ENCODE measurements at places on chromosomes 2 and 18.

GRCh38 chr2:205483095-205483494 is 199.2 kb upstream of the NRP2 start:
- DNase-seq, result no peak

DNA sequence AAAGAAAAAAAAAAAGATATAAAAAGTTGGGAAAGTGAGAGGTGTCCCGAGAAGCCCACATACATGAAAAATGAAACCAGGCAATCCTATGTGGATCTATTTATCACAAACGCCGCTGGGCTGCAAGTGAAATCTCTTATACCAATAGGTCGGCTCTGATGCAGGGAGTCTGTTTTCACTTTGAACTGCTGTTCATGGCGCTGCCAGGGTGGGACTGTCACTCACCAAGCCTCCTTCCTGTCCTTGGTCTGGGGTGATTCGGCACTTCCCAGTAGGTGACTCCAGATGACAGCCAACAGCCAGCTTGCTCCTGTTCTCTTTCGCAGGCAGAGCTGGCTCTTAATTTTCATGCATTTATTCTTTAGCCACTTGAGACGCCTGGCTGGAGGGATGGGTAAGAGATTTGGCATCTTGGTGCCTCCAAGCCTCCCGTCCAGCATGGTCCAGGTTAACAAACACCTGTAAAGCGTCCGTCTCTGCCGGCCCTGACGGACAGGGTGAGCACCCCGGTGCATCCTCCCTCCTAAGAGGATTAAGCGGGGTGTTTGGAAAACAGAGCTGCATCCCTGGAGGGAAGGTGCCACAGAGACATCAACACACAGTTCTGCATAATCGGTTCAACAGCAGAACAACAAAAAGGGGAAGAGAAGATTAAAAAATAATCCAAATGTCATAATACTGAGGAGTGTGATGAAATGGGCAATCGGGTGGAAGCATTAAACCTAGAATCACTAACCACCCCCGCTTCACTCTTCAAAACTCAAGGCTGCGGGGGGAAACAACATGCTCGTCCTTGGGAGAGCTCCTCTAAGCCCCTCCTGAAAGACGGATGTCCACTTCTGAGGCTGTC is 58.7 kb downstream of the STEAP3 start:
- DNase-seq, result no peak

DNA sequence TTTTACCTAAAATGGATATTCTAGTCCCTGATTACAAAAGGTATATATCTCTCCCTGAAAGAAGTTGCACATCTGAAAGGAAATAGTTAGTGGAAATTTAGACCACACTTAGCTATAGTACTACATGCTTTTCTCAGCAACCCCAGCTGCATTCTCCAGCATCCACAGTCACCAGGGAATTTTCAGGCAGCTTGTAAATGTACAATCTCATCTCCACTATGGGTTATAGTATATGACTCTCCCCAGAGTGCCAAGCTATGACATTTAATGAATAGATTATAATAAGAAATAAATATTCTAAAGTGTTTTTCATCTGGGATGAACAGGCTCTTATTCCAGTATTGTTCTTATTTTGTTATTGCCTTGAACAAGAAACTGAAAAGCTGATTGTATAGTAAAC is 197.6 kb upstream of the HNRNPA3 start:
- no peak for DNase-seq

GRCh38 chr2:99841749-99842148 is 300.6 kb downstream of the AFF3 start:
- no peak for DNase-seq

- DNase-seq, result no peak
Observed at GRCh38 chr2:100460904-100461530, 9.3 kb upstream of the NMS start.

- DNase-seq, result no peak
Observed at GRCh38 chr18:25895518-25895917, 194.9 kb downstream of the SS18 start.

DNA sequence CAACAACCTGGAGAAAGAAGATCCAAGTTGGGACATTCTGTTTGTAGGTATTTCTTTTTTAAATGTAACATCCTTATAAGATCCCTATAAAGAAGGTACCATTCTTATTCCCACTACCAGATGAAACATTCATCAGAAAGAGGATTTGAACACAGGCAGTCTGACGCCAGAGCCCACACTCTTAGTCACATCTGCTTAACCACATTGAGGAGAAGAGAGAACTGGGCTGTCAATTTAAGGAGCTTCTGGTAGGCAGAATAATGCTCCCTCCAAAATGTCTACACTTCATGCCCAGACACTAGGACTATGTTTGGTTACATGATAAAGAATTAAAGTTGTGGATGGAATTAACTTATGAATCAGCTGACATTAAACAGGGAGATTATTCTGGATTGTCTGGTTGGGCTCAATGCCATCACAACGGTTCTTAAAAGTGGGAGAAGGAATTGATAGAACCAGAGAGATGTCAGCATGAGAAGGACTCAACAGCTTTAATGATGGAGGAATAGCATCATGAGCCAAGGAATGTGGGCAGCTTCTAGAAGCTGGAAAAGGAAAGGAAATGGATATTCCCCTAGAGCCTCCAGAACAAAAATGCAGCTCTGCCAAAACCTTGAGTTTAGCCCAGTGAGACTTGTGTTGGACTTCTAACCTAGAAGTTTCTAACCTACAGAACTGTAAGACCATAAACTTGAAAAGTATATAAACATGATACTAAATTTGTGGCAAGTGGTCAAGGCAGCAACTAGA is 82.2 kb downstream of the KLF7 start:
- DNase-seq, result no peak

GRCh38 chr18:31835528-31836133 is 75.0 kb upstream of the SLC25A52 start:
- DNase-seq, result no peak

DNA sequence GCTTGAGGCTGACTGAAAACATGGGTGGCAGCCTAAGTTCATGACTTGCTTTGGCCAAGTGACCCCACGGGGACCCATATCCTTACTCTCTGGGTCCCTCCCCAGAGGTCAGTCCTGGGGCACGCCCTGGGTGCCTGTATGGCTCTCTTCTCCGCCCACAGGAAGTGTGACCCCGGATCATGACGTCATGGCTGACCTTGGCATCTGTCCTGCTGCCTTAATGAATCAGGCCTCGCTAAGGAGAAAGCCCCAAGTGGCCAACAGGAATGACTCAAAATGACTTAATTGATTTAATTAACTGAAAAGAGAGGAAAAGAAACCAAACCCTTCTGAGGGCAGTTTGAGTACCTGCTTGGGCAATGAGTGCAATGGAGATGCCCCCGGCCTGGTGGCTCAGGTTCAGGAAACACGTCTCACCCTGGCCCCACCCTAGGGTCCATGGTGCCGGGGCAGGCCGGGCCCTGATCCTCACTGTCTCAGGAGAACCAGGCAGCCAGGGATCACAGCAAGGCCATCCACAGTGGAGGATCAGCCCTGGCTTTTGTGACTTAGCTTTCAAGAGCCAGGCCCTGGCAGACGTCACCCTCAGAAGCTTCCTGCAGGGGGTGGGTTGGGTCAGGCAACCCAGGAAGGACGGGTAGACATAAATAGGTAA is 112.0 kb downstream of the CYP26B1 start:
- DNase-seq, result no peak

DNA sequence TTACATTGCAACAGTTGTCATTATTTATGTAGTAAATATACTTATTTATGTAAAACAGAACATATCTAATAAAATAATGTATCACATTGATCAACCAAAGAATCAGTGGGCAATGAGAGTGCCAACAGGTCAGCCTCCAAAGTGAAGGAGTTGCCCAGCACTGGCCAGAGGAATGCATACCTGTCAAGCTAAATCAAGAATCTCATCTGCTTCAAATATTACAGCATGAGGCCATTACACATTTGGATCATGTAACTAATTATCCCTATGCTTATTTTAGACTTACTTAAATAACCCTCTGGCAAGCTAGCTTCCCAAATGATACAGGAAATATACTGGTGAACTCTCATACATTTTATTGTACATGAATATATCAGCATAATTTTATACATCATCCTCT is 1211.7 kb upstream of the ACVR2A start:
- no peak for DNase-seq

DNA sequence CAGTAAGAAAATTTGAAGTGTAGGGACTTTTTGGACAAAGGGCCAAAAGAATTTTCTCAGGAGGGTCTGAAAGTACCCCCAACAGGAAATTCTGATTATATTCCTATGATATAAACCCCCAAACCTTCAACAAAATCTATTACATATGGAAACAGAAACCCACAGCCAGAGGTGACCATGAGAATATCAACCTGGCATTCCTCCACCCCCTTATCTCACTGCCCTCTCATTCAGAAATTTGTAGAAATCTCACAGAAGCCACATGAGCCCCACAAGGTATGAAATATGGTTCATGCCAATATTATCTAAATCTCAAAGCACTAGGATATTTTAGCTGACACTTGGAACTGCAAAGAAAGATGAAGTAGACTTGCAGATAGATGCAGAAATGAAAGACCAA is 31.0 kb upstream of the RBBP8 start:
- no peak for DNase-seq

DNA sequence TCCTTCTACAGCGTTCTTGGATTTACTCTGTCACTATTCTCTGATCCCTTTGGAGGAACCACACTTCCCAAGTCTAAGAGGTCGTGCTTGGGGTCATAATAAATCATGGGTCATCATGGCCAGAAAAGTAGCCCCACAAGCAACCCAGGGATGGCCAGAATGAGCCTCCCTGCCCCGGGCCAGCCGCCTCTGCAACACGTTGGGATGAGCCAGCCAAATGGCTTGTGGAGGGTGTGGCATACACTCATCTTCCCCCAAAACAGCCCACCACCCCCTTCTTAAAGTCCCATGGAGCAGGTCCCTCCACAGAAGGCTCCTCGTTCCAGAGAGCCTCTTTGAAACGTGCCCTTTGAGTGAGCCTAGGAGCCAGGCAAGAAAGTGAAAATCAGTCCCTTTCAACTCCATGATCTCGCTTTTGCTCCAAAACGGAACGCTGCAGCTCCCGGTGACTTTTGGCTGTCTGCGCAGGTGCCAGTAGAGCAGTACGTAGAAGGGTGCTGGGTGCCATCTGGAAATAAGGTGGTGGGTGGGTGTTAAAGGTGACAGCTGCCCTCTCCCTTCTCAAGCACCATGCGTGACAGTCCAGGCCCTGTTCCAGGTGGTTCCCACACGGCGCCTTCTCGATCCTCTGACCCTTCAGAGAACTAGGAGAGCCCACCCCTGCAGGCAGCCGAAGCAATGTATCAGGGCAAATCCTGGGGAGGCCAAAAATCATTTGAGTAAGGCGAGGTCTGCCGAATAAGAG is 48.5 kb upstream of the FOSL2 start:
- DNase-seq, result no peak

- no peak for DNase-seq
Observed at GRCh38 chr2:10229462-10230099, 73.1 kb upstream of the HPCAL1 start.

GRCh38 chr2:174760845-174761473 is 3.3 kb downstream of the CHRNA1 start:
- no peak for DNase-seq

GRCh38 chr2:42639340-42640077 is 71.1 kb downstream of the MTA3 start:
- no peak for DNase-seq

- DNase-seq, result no peak
Observed at GRCh38 chr2:19360966-19361321, 2.5 kb upstream of the OSR1 start.

DNA sequence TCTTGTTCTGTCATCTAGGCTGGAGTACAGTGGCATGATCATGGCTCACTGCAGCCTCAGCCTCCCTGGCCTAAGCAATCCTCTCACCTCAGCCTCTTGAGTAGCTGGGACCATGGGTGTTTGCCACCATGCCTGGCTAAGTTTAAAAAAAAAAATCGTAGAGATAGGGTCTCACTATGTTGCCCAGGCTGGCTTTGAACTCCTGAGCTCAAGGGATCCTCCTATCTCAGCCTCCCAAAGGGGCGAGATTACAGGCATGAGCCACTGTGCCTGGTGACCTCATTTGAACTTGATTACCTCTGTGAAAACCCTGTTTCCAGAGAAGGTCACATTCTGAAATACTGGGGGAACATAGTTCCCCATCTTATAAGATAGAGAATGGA is 190.3 kb downstream of the NEDD4L start:
- no peak for DNase-seq

DNA sequence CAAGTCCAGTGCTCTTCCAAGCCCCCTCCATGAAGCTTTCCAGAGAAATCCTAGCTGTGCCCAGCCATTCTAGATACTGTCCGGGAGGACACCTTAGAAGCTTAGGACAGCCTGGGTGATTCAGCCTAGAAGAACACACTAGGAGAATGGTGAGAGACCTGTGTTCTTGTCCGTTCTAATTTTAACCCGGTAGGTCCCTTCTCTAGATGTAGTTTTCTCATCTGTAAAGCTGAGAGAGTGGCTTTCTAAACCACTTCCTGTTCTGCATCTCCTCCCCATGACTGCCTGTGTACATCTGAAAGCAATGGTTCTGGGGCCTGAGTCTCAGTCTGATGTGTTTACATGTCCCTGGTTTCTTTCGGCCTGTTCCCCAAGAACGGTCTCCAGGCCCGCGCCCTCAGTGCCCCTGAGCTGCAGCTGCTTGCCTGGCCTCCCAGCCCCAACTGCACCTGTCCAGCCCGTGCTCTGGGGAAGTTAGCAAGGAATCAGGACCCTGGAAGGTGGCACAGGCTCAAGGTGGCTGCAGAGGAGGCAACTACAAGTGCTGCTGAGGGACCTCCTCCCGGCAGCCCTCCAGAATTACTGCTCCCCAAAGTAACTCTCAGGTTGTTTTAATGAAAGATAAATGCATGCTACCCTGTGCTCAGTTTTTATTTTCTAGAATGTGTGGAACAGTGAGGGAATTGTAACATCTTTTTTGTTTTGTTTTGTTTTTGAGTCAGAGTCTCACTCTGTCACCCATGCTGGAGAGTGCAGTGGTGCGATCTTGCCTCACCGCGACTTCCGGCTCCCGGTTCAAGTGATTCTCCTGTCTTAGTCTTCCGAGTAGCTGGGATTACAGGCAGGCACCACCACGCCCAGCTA is 105.9 kb downstream of the LBH start:
- DNase-seq, result peak; percentile 46

GRCh38 chr18:73945130-73945792 is 202.4 kb downstream of the FBXO15 start:
- DNase-seq, result no peak

GRCh38 chr18:75141734-75142133 is 67.2 kb downstream of the PTGR3 start:
- no peak for DNase-seq

- no peak for DNase-seq
Observed at GRCh38 chr2:108616318-108616717, 82.0 kb downstream of the LIMS1 start.

- no peak for DNase-seq
Observed at GRCh38 chr18:48547531-48547981, 8.7 kb downstream of the CTIF start.

DNA sequence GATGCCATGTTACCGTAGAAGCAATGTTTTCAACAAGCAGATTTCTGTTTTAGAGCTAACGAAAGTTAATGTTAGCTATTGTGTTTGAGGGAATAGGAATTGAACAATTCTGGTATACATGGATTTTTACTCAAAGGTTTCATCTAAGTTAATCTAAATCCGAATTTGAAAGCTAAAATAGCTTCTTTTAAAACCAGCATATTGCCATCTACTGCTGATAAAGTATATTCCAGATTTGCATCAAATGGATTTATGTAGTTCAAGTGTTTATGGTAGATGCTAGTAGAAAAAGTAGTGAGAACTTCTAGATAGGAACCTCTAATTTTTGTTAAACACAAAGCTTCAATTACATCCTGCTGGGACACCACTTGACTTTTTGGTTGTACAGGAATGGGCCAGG is 1569.5 kb upstream of the NXPH2 start:
- no peak for DNase-seq
